ENCODE measurements at places on chromosomes 6 and 20.

- no peak overlapping the region for H3K4me3 ChIP-seq
- H3K27me3 ChIP-seq, result no peaks in the 10 kb centered on the region
- no peak for DNase-seq
- H3K36me3 ChIP-seq, result peaks cover 17% of the 10 kb centered on the region
Measured at GRCh38 chr6:118436482-118436881, 111.6 kb upstream of the PLN start.

DNA sequence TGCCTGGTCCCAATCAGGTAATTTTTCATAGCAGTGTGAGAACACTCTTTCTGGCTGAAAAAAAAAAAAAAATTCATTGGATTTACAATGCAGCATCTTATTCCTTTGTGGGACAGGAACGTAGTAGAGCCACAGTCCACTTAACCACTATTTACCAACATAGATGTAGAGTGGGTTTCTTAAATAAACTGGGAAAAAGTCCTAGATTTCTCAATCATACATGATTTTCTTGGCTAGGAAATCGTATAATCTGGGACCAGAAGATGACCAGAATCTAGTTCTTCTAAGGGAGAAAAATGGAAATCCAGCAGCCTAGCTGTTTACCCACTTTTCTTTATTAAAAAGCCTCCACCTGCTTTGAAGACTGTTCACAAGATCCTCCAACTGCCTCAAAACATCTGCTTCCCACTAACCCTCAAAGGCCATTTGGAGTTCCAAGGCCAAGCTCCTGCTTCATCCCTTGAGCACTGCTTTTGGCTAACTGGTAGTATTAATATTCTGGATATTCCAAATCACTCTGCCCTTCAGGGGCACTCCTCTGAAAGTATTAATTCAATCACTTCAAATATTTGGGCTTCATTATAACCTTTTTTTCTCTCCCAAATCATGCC is 70.4 kb downstream of the FYN start:
- no peaks in the 10 kb centered on the region for H3K27me3 ChIP-seq
- H3K4me3 ChIP-seq, result peak overlapping the region; percentile 74
- H3K36me3 ChIP-seq, result peaks cover 87% of the 10 kb centered on the region

GRCh38 chr20:7087803-7088202 is 320.3 kb downstream of the BMP2 start:
- no peaks in the 10 kb centered on the region for H3K4me1 ChIP-seq
- no peak overlapping the region for H3K4me3 ChIP-seq
- no peaks in the 10 kb centered on the region for H3K27me3 ChIP-seq
- DNase-seq, result no peak
- H3K36me3 ChIP-seq, result no peaks in the 10 kb centered on the region

- no peak overlapping the region for H3K4me3 ChIP-seq
- H3K27me3 ChIP-seq, result peaks cover 7% of the 10 kb centered on the region
- peaks cover 1% of the 10 kb centered on the region for H3K4me1 ChIP-seq
- DNase-seq, result no peak
- H3K36me3 ChIP-seq, result no peaks in the 10 kb centered on the region
Measured at GRCh38 chr20:22339091-22339881, 245.1 kb downstream of the FOXA2 start.

GRCh38 chr6:16471222-16471909 is 233.0 kb downstream of the GMPR start:
- H3K27me3 ChIP-seq, result no peaks in the 10 kb centered on the region
- H3K4me1 ChIP-seq, result peaks cover 76% of the 10 kb centered on the region
- no peak overlapping the region for H3K4me3 ChIP-seq
- peaks cover 24% of the 10 kb centered on the region for H3K36me3 ChIP-seq
- H3K27ac ChIP-seq, result peak overlapping the region; percentile 59
- no peak for DNase-seq

DNA sequence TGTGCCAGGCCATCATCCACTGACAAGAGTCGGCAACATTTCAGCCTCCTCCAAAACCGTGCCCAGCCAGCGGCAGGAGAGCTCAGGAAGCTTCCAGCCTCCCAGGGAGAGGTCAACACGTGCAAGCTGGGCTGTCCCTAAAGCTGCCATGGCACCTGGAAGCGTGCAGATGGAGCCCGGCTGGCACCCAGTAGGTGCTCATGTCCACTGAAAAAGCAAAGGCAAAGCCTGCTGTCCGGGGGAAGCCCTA is 14.4 kb upstream of the TLDC2 start:
- no peak for DNase-seq
- H3K27ac ChIP-seq, result no peak overlapping the region
- H3K36me3 ChIP-seq, result no peaks in the 10 kb centered on the region
- no peak overlapping the region for H3K4me3 ChIP-seq
- H3K4me1 ChIP-seq, result peaks cover 16% of the 10 kb centered on the region

- no peak for DNase-seq
- no peaks in the 10 kb centered on the region for H3K27me3 ChIP-seq
- H3K4me1 ChIP-seq, result peaks cover 73% of the 10 kb centered on the region
- H3K27ac ChIP-seq, result peak overlapping the region; percentile 99
Measured at GRCh38 chr20:33995053-33995831, 1.5 kb downstream of the RALY start.

GRCh38 chr6:150091476-150091875 is 22.6 kb upstream of the ULBP3 start:
- DNase-seq, result no peak
- H3K27ac ChIP-seq, result no peak overlapping the region
- peaks cover 28% of the 10 kb centered on the region for H3K27me3 ChIP-seq
- H3K36me3 ChIP-seq, result no peaks in the 10 kb centered on the region
- no peak overlapping the region for H3K4me3 ChIP-seq

- H3K27me3 ChIP-seq, result peaks cover 33% of the 10 kb centered on the region
- no peak overlapping the region for H3K4me3 ChIP-seq
- H3K27ac ChIP-seq, result no peak overlapping the region
- H3K36me3 ChIP-seq, result no peaks in the 10 kb centered on the region
- no peak for DNase-seq
- peaks cover 5% of the 10 kb centered on the region for H3K4me1 ChIP-seq
Measured at GRCh38 chr20:45918182-45918737, 6.3 kb upstream of the PLTP start.

DNA sequence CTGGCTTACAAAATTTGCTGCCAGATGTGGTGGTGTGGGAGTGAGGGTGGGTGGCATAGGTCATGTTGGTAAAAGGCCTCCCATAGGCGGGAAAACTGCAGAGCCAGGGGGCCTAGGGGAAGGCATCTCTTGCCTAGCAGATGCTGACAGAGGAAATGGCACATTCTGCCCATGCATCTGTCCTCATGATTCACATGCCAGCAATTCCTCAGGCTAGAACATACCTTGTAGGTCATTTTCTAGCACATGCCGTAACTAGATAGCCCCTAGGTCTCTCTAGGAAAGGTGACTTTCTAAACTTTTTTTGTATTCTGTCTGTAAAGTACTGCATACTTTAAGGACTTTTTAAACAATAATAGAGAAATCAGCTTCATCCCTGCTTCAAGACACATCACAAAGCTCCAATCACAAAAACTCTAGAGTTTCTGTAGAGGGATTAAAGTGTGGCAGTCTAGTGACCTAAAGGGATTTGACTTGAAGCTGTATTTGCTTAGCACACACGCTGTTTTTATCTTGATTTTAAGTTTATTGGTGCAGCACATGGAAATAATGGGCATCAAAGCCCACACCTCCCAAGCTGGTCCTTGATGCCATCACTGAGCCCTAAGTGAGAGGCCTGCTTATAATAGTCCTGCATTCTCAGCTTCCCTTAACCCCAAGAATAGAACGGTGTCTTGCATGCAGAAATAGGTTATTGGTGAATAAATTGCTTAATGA is 55.2 kb downstream of the ANKEF1 start:
- H3K4me1 ChIP-seq, result no peaks in the 10 kb centered on the region
- no peak overlapping the region for H3K27ac ChIP-seq
- H3K4me3 ChIP-seq, result no peak overlapping the region
- H3K36me3 ChIP-seq, result no peaks in the 10 kb centered on the region
- H3K27me3 ChIP-seq, result peaks cover 10% of the 10 kb centered on the region
- no peak for DNase-seq

DNA sequence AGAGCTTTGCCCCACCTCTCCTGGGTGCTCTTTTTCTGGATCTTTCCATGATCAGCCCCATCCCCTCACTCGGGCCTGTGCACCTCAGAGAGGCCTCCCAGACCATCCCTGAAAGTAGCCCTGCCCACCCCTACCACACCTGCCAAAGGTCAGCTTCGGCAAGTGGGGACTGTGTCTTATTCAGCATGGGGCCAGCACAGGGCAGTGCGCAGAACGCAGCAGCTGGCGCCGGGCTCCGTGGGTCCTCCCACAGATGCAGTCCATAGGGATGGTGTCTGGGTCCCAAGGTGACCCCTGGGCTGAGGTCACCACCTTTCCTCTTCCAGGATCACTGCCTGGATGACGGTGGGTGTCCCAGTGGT is 79.4 kb downstream of the CEBPB start:
- no peak overlapping the region for H3K4me3 ChIP-seq
- H3K27ac ChIP-seq, result no peak overlapping the region
- DNase-seq, result no peak
- H3K27me3 ChIP-seq, result peaks cover 35% of the 10 kb centered on the region
- peaks cover 2% of the 10 kb centered on the region for H3K4me1 ChIP-seq
